ENCODE measurements at places on chromosomes 11 and 22. TPM values are rescaled to one million over a fixed set of nuclear protein-coding genes. Genes with fewer than 3 reads are reported as not detected.
A peak's percentile ranks its signal among the peaks of the same experiment; 100 is the strongest.

YPEL1 gene
- 1.3 TPM for total RNA-seq

ANO9 gene
- total RNA-seq = 92.6 TPM

DNA sequence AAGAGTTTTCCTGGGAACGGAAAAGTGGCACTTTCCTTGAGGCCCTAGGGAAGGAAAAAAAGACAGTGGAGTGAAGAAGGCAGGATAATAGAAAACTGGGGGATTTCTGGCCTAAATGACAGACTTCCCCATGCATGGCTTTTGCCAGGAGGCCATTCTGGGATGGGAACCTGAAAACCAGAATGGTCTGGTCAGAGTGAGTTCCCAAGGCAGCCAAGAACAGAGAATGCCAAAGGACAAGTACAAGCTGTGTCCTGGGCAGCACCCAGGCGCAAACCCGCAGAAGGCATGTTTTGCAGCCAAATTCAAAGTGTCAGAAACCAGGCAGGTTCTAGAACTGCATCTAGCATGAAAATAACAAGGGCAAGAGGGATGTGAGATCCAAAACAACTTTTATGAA is 162.4 kb downstream of the SPON1 start:
- no peaks in the 10 kb centered on the region for H3K27me3 ChIP-seq
- no peak overlapping the region for H3K27ac ChIP-seq
- H3K36me3 ChIP-seq = no peaks in the 10 kb centered on the region
- H3K4me3 ChIP-seq = no peak overlapping the region
- DNase-seq = no peak

- no peaks in the 10 kb centered on the region for H3K4me1 ChIP-seq
- H3K27ac ChIP-seq = no peak overlapping the region
- H3K27me3 ChIP-seq = no peaks in the 10 kb centered on the region
- DNase-seq = no peak
Observed at GRCh38 chr11:104183593-104183992, 19.6 kb upstream of the PDGFD start.

DNA sequence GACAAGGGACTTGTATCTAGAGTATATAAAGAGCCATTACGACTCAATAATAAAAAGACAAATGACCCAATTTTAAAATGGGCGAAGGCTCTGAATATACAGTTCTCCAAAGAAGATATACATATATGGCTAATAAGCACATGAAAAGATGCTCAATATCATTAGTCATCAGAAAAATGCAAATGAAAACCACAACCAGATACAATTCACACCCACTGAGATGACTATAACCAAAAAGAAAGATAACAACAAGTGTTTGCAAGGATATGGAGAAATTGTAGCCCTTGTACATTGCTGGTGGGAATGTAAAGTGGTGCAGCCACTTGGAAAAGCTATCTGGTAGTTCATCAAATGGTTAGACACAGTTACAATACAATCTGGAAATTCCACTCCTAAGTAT is 96.3 kb downstream of the TRIM29 start:
- H3K36me3 ChIP-seq = no peaks in the 10 kb centered on the region
- H3K4me3 ChIP-seq = no peak overlapping the region
- H3K27me3 ChIP-seq = no peaks in the 10 kb centered on the region

GRCh38 chr11:33730716-33731115 is 5.5 kb downstream of the CD59 start:
- 0 out of 2 replicates have a peak, but pooled peaks cover 1% of the 10 kb centered on the region for H3K36me3 ChIP-seq
- no peak overlapping the region for H3K4me3 ChIP-seq
- peaks cover 14% of the 10 kb centered on the region for H3K4me1 ChIP-seq
- DNase-seq = no peak
- H3K27me3 ChIP-seq = no peaks in the 10 kb centered on the region
- H3K27ac ChIP-seq = no peak overlapping the region

- H3K36me3 ChIP-seq = peaks cover 3% of the 10 kb centered on the region
- no peak overlapping the region for H3K27ac ChIP-seq
- H3K4me3 ChIP-seq = no peak overlapping the region
- no peaks in the 10 kb centered on the region for H3K27me3 ChIP-seq
- H3K4me1 ChIP-seq = no peaks in the 10 kb centered on the region
Observed at GRCh38 chr11:117913736-117914397, 15.3 kb downstream of the TMPRSS13 start.

DNA sequence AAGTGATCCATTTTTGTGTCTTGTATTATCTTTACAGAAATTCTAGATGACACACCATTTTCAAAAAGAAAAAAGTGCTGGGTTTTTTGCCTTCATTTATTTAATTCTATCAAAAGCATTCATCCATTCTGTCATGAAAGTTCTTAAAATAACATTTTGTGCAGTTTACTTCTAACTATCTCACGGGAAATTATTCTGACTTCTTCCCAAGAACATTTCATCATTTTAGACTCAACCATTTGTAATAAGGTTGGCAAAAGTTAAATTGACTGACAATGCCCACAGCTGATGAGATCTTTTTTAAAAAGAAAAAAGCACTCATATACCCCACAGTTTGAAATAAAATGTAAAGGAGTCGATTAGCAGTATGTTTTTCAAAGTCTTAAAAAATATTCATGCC is 68.5 kb downstream of the SBF2 start:
- H3K36me3 ChIP-seq = no peaks in the 10 kb centered on the region
- H3K4me3 ChIP-seq = no peak overlapping the region
- no peak overlapping the region for H3K27ac ChIP-seq
- no peaks in the 10 kb centered on the region for H3K4me1 ChIP-seq
- H3K27me3 ChIP-seq = no peaks in the 10 kb centered on the region

DNA sequence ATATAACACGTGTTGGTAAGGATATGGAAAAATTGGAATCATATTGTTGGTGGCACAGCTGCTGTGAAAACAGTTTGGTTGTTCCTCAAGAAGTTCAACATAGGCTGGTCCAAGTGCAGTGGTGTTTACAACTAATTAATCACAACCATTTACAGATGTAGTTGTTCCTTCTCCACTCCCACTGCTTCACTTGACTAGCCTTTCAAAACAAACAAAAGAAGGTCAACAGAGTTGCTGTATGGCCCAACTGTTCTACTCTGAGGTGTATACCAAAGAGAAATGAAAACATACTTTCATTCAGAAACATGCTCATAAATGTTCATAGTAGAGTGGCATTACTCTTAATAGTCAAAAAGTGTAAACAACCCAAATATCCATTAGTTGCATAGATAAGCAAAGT is 36.6 kb upstream of the ACAT1 start:
- DNase-seq = no peak
- no peaks in the 10 kb centered on the region for H3K27me3 ChIP-seq
- H3K4me1 ChIP-seq = no peaks in the 10 kb centered on the region
- H3K36me3 ChIP-seq = peaks cover 4% of the 10 kb centered on the region
- H3K4me3 ChIP-seq = no peak overlapping the region

DNA sequence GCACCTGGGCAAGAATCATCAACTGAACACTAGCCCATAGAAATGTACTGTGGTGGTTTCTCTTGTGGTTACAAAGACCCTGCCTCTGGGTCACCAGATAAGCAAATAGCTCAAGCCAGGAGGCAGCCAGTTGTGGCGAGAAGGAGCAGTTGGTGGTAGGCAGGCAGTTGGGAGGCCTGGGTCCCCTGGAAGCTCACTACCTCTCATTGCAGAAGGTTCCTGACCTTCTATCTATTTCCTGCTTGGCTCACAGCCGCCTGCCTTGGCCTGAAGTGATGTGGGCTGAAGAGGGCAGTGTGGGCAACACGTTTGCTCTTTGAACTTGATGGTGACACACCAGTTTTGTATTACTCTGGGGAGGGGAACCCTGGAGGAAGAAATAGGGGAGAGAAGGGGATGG is 34.7 kb downstream of the NECTIN1 start:
- peak; percentile 62 for DNase-seq

DNA sequence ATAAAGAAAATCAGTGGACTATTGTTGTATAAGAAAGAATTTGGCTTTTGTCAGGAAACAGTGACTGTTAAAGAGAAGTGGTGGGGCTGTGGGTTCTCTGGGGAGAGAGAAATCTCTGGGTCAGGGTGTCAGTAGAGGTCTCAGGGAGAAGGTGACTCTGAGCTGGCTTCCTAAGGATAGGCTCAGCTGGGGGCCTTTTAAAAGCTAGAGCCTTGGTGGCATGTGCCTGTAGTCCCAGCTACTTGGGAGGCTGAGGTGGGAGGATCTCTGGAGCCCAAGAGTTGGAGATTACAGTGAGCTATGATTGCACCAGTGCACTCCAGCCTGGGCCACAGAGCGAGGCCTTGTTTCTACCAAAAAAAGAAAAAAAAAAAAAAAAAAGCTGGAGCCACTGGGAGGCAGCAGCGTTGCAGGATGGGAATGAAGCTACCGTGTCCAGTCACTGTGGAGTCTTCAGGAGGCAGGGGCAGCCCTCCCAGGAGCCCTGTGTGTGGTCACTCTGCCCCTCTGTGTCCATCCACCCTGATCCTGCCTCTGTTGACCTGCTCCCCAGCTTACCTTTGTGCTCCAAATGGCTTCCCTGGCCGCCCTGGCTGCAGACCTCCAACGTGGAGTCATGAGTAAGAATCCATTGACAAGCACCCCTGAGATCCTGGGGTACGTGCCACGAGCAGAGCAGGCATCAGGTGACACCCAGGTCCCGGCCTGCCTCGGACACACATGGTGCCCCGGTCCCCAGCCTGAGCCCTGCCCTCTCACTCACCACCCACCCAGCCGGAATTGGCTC is 5.4 kb upstream of the MIF start:
- H3K4me1 ChIP-seq = peaks cover 11% of the 10 kb centered on the region
- no peak for DNase-seq
- no peak overlapping the region for H3K4me3 ChIP-seq
- no peaks in the 10 kb centered on the region for H3K36me3 ChIP-seq
- H3K27me3 ChIP-seq = no peaks in the 10 kb centered on the region

- no peak overlapping the region for H3K4me3 ChIP-seq
- no peak for DNase-seq
- H3K27ac ChIP-seq = no peak overlapping the region
- no peaks in the 10 kb centered on the region for H3K4me1 ChIP-seq
- no peaks in the 10 kb centered on the region for H3K36me3 ChIP-seq
Observed at GRCh38 chr11:95605271-95605940, 184.2 kb downstream of the FAM76B start.

GRCh38 chr11:14861680-14862079 is 30.4 kb downstream of the CYP2R1 start:
- no peak overlapping the region for H3K27ac ChIP-seq
- H3K4me1 ChIP-seq = no peaks in the 10 kb centered on the region
- no peak overlapping the region for H3K4me3 ChIP-seq
- no peak for DNase-seq
- H3K27me3 ChIP-seq = no peaks in the 10 kb centered on the region

DNA sequence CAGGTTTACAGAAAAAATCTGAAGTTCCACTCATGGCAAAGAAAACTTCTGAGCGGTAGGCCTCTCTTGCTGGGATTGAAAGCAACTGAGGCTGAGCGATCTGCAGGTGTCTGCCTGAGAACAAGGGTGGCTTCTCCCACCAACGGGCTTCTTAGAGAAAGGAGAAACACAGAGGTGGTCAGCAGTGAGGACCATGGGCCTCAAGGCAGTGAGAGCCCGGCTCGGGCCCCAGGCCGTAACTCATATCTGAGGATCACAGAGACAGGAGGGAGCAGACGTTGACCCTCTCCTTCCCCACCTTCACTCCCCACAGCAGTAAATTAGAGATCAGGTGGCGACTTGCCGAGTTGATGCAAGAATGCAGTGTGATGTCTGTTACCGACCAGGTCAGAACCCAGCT is 50.9 kb upstream of the RTL6 start:
- H3K27me3 ChIP-seq = no peaks in the 10 kb centered on the region
- no peak for DNase-seq
- H3K4me3 ChIP-seq = no peak overlapping the region
- H3K4me1 ChIP-seq = no peaks in the 10 kb centered on the region

GRCh38 chr22:38401336-38402084 is 53.5 kb downstream of the KCNJ4 start:
- H3K36me3 ChIP-seq = no peaks in the 10 kb centered on the region
- no peak overlapping the region for H3K4me3 ChIP-seq

DNA sequence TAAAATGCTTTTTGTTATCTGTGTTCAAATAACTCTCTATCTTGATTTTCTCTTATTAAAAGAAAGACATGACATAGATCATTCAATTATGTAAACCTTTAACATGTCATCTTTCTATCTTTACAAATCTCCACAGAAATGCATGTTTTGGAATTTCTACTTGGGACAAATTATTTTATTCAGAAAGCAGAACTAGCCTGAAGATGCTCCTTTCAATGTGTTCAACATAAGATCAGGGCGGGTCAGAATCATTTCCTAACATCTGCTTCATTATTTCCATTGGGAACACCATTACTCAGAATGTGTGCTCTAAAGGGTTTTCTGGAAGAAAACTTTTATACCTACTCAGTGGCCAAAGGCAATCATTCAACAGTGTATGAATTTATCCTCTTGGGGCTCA is at the start of gene OR5AL1:
OR5AL1 (plus strand) TSS at position 301 of the 400 bp plus-strand sequence.
- H3K27ac ChIP-seq = no peak within 1 kb of the TSS
- no peak for DNase-seq
- no peaks in the 10 kb centered on the region for H3K4me1 ChIP-seq
- H3K36me3 ChIP-seq = no peaks in the 10 kb centered on the region
- no peak within 1 kb of the TSS for H3K4me3 ChIP-seq
- H3K27me3 ChIP-seq = no peaks in the 10 kb centered on the region

GRCh38 chr22:24969560-24970301 is 17.2 kb downstream of the KIAA1671 start:
- no peak for DNase-seq
- peaks cover 39% of the 10 kb centered on the region for H3K4me1 ChIP-seq
- peak overlapping the region; percentile 45 for H3K27ac ChIP-seq
- H3K36me3 ChIP-seq = no peaks in the 10 kb centered on the region
- no peaks in the 10 kb centered on the region for H3K27me3 ChIP-seq
- H3K4me3 ChIP-seq = no peak overlapping the region

DNA sequence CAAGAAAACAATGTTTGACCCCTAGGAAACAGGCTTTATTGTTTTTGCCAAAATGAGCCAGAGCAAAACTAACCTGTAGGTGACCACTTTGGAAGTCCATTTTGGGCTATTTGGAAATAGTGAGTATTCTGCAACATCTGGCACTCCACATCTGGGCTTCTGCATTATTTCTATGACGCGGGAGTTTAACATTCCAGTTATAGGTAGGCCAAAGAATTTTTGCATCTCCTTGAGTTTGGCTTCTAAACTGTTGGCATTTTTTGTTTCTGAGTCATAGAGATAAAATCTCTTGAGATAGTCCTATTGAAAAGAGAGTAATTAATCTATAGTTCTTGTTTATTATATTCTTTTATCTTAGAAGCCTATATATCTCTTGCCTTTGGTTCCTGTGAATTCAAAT is 2.9 kb downstream of the MMP7 start:
- no peaks in the 10 kb centered on the region for H3K27me3 ChIP-seq
- H3K27ac ChIP-seq = no peak overlapping the region
- no peaks in the 10 kb centered on the region for H3K36me3 ChIP-seq
- H3K4me3 ChIP-seq = no peak overlapping the region
- no peak for DNase-seq
- H3K4me1 ChIP-seq = peaks cover 14% of the 10 kb centered on the region
